Activated CD4-positive, alpha-beta T cell treated with anti-CD3 and anti-CD28 coated beads, Interleukin-2, Interleukin-4, amounts not matched to agents 100 ng/mL and 50 ng/mL, durations not matched to agents 16 hours and 8 hours (primary cell): ENCODE measurements at places on chromosomes 4 and X.

DNA sequence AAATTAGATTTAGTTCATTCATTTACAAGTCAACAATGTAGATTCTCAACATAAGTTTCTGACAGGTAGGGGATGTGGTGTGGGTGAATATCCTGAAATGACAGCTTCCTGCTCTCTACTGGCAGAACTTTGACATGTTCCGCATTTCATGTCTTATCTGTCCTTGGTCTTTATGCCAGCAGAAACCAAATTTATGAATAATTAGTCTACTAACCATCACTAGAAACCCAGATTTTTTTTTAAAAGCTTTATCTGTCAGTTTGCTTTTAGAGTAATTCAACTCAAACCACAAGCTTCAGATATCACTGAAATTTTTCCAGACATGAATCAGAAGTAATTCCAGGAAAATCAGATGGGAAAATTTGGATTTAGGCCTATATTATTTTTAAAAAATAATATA, 17.9 kb downstream of the COQ2 start:
- peak; percentile 76 for DNase-seq

- DNase-seq, result no peak
Measured at GRCh38 chr4:42296196-42296595, 101.1 kb upstream of the SHISA3 start.

DNA sequence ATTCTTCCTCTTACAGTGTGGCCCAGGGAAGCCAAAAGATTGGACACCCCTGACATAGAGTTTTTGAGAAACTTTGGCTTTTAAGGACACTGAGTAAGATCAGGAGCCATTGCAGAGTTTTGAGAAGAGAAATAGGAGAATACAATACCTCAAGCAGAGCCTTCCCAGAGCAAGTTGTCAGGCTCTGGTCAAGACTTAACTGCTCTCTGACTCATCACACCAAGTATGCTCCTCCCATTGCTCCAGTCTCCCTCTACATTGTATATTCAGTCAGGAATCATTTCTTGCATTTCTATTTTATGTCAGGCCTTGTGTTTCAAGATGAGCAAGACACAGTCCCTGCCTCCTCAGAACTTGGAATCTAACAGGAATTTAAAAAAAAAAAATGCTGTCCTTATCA, 176.4 kb upstream of the FMR1 start:
- DNase-seq, result no peak

- peak; percentile 11 for DNase-seq
Measured at GRCh38 chr4:151227731-151228130, 49.2 kb upstream of the PRSS48 start.

GRCh38 chrX:24294619-24295018, 19.2 kb downstream of the SUPT20HL2 start:
- DNase-seq, result peak; percentile 26

DNA sequence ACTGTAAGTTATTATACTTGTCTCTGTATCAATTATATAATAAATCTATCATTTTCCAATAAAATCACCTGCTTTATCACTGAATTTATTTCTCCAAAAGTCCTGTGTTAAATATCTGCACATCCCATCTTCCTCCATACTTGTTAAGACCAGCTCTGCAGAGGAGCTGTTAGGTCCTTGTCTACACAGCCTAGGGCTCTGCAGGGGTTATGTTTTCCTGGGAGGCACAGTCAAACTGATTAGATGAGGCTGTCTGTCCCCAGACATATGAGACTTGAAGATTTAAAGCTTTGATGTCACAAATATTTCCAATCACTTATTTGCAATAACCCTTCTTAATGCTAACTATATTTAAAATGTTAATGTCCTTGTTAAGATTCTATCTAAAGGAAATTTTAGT, 446.8 kb downstream of the TRAM1L1 start:
- no peak for DNase-seq

GRCh38 chr4:13316354-13316753, 167.8 kb downstream of the RAB28 start:
- no peak for DNase-seq

GRCh38 chrX:9495496-9495895, 30.6 kb downstream of the TBL1X start:
- no peak for DNase-seq

GRCh38 chr4:84147831-84148230, 351.3 kb downstream of the NKX6-1 start:
- no peak for DNase-seq

DNA sequence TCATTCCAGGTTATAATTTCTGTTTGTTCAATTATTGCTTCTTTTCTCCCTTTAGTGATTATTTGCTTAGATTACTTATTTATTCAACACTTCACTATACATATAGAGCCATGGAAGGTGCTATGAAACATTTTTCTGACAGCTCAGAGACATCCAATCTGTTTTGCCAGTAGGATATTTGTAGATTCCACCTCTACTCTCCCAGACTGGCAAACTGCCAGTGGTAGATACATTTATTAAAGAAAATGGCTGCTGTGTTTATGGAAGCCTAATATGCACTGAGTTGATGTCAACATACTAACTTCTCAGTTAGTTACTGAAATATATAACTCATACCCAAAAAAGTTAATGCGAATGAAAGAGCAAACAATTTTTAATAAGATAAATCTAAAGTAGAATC, 348.6 kb downstream of the TRAM1L1 start:
- DNase-seq, result no peak

DNA sequence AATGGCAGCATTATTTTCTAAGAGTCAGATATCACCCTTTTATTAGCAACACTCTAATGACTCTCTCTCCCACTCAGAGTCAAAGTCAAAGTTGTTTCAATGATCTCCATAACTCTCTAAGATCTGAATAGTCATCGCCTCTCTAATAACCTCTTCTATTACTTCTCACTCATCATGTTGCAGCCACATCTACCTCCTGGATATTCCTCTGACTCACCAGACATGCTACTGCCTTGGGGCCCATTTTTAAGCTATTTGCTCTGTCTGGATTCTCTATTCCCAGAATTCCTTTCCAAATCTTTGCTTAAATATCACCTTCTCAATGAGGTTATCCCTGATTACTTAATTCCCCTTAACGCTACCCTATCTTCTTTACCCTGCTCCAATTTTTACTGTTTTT, 391.8 kb upstream of the MAGEB16 start:
- no peak for DNase-seq

GRCh38 chr4:152850377-152850776, 70.6 kb downstream of the ARFIP1 start:
- peak; percentile 18 for DNase-seq

- DNase-seq, result no peak
Measured at GRCh38 chr4:128688033-128688721, 121.3 kb upstream of the JADE1 start.

DNA sequence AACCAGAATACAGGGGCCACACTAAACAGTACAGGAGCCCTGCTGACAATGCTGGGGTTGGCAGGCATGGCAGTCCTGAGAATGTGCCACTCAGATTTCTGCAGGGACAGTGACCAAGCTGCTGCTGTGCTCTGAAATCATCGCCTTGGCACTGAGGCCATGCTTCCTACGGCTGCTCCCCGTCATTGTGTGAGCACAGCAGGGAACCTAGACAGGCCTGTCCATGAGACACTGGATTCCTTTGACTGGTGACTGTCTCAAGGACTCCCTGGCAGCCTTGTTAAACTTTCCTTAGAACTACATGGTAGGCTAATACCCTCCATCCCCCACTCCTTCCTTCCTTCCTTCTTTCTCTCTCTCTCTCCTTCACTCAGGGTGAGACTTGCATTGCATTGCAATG, 111.4 kb downstream of the LUZP4 start:
- DNase-seq, result no peak

DNA sequence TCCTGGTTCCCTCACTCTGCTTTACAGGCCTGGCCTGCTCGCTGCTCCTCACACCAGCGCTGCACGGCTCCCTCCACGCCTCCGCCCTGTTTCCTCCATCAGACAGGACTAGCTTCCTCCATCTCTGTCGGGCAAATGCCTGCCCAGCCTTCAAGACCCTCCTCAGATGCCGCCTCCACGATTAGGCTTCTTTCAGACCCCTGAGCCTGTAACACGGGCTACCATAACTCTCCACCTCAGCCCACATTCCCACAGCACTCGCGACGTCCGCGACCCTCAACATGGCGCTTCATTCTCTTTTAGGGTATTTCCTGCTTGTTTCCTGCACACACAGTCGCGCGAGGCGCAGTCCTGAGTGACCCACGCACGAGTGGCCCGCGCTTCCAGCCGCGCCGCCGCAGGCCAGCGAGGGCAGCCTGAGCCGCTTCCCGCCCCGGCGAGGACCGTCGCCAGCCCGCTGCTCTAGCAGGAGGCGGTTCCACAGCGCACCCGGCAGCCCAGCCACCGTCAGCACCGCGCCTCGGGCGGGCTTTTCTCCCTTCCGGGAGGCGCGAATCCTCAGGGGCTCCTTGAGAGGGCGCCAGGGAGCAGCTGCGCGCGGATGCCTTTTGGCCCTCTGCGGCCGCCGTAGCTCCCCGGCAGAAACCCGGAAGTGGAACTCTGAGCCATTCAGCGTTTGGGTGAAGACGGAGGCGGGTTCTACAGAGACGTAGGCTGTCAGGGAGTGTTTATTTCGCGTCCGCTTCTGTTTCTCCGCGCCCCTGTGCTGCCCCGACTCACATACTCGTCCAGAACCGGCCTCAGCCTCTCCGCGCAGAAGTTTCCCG, at the start of gene FRG1:
FRG1 (plus strand) TSS at position 695 of the 827 bp plus-strand sequence. CDS start 138 bp downstream, outside the sequence.
- peak; percentile 95 for DNase-seq

- no peak for DNase-seq
Measured at GRCh38 chr4:141541851-141542250, 94.5 kb upstream of the IL15 start.

DNA sequence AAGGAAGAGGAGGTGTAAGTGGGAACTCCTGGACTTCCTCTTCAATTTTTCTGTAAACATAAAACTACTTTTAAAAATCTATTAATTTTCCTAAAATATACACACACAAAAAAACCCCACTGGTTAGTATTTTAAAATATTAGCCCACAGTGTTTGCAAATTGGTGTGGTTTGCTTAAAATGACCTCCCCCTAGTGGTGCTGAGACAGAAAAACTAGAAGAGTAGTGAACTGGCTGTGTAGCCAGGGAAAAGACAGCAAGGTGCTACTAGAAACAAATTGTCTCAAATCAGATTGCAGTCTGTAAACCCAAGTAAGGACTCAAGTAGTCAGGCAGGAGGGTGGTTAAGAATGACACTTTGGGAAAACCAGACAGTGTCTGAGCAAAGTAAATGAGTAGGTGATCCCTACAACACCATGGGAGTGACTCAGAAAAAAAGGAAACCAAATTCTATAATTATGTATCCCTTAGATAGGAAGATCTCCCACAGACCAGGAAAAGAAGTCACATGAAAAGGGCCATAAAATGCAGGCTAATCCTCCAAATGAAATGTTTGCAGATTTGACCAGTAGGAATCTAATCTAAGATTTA, 26.0 kb downstream of the AMTN start:
- DNase-seq, result peak; percentile 4
